ENCODE measurements at places on chromosomes 3 and 15.

GRCh38 chr3:172559020-172559419 is 35.8 kb upstream of the TNFSF10 start:
- DNase-seq: peak; percentile 80

GRCh38 chr3:1506090-1506489 is 413.3 kb downstream of the CNTN6 start:
- DNase-seq: no peak

GRCh38 chr15:77981281-77982126 is 96.0 kb downstream of the TBC1D2B start:
- no peak for DNase-seq

GRCh38 chr15:63892794-63893441 is 59.2 kb upstream of the HERC1 start:
- DNase-seq: peak; percentile 95

DNA sequence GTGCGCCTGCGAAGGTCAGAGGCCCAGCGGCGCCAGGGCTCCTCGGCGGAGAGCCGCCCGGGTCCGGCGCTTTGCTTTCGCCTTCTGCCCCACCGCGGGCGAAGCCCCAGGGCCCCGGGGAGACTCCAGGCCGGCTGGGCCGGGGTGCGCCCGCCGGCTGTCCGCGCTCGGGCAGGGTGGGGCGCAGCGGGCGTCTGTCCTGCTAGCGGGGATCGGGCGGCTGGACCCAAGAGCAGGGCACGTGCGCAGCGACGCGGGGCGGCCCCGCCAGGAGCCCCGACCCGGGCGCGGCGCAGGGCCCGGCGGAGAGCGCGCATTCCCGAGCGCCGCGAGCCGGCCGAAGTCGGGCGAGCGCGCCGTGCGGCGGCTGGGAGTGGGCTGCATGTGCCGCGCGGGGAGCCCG is 569 bp upstream of the ALDH1A3 start:
- no peak for DNase-seq

- DNase-seq: peak; percentile 77
Observed at GRCh38 chr15:77187751-77188464, 117.0 kb upstream of the TSPAN3 start.

DNA sequence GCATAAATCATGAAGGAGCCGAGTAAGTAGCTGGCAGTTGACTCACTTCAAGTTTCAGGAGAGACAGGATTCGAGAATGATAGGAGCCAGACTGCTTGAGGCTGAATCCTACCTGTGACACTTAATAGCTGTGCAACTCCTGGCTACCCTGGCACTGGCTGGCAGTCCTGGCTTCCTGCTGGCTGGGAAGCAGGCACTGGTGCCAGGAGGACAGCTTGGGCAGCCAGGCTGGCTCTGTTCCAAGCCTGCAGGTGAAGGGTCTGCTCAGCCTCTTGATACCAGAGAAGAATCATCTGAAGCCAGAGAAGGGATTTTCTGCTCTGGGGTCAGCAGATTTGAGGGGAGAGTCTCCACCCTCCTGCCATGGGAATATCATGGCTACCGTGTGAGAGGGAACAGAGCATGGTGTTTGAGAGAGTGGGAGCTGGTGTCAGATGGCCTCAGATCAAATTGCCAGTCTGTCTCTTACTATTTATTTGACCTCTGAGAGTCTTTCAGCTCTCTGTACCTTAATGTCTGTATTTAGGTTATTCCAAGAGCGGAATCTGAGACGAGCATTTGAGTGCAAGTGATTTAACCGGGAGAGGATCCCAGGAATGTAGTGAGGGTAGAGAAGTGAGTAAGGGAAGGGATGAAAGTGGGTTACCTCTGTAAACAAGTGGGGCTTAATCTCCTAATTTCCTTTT is 4.4 kb upstream of the XIRP1 start:
- no peak for DNase-seq

DNA sequence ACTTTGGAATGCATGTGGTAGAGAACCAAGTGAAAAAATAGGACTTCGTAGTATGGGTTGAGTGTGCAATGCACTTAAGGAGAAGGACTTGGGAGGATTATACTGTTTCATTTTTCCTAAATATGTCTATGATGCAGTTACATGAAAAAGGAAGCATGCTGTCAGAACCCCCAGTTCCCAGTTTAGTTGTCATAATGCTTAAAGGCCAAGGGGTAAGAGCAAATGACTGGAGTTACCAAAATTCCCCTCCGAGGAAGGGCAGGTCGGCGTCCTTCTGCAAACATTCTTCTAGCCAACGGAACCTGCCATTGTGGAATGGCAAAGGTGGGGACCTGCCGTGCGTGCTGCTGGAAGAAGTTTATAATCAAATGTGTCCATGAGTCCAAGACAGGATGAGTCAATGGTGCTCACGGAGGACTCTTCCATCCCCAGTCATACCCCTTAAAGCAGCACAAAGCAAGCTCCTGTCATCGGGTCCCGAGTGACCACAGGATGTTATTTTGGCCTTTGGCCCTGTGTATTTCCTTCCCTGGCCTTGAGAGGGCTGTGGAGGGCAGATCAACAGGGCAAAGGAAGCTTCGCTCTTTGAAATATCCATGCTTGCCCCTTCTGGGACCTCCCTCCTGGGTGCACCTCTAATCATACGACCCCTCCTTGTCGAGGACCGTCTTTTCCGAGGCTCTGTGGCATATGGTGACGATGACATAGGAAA is 93.2 kb downstream of the SLCO3A1 start:
- DNase-seq: peak; percentile 76

- DNase-seq: no peak
Observed at GRCh38 chr15:28002867-28003266, 96.2 kb downstream of the OCA2 start.

DNA sequence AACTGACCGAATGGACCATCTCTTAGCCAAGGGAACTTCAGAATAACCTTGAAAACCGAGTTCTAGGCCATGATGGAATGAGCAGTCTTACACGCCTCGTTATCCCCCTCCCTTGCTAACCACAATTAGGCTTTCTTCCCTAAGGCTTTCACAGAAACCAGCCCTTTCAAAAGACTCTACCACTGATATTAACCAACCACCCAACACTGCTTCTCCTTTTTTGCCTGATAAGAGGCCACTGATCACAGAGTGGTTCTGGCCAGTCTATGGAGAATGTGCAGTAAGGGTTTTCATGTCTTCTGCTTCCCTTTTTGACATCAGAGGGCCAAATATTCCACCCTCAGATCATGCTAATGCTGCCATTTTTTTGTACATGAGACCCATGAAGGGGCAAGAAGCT is 59.3 kb downstream of the MCF2L2 start:
- peak; percentile 97 for DNase-seq

DNA sequence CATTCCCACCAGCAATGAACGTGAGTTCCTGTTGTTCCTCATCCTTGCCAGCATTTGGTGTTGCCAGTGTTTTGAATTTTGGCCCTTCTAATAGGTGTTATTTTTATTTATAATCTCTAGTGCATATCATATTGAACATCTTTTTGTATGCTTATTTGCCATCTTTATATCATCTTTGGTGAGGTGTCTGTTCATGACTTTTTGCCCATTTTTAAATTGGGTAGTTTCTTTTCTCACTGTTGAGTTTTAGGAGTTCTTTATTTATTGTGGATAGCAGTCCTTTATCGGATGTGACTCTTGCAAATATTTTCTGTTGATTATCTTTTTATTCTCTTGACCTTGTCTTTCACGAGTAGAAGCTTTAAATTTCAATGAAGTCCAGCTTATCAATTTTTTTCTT is 60.2 kb upstream of the ATP13A3 start:
- DNase-seq: no peak

DNA sequence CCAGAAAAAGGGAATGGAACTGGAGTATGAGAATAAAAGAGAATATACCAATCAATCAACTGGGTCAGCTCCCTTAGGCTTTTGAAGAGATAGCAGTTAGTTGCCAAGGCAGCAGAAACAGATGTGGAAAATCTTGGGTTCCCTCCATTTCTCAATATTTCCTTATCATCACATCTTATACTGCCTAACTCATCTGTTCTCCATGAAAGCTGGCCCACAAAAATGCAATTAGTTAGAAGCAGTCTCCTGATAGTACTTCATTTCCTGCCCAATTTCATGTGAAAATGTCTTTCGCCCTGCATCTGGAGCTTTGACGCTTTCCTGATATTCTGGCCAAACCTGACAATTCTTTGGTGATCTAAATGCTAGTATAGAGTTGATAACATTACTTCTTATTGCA is 30.1 kb upstream of the SPTSSB start:
- DNase-seq: peak; percentile 13

DNA sequence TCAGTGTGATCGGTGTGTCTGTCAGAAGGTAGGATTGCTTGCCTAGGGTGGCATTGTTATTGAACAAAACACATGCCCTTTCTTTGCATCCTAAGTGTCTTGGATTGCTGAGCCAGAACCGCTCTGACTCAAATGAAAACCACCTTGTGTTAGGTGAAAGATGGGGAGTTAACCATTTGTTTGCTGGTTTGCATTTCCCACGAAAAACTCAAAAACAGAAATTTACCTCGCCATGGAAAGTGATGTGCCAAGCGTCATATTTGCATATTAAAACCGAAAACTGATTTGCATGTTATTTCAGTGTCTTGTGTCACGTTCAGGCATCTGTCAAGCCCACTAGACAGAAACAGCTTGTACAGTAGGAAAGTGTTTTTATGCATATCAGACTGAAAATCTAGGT is 474.6 kb upstream of the TPRG1 start:
- DNase-seq: no peak

DNA sequence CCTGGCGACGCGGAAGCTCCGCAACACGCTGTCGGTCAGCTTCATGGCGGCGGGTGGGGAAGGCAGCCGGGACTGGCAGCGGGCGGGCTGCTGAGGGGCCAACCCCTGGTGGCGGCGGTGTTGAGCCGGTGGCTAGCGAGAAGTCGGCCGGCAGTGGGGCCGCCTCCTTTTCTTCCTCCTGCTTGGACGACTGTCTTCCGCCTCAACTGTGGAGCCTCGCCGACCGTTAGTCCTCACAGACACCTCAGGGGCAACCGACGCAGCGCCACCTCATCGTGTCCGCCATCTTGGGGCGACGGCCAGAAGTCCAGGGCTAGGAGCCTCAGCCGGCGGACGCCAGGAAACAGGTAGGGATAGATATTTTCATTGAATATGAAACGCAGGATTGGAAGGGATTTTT is 875.1 kb downstream of the NSUN3 start:
- no peak for DNase-seq

- no peak for DNase-seq
Observed at GRCh38 chr3:136831461-136831860, 12.5 kb downstream of the SLC35G2 start.

- peak; percentile 41 for DNase-seq
Observed at GRCh38 chr15:67613708-67614107, 71.2 kb downstream of the MAP2K5 start.

GRCh38 chr3:16917256-16917935 is 32.6 kb downstream of the PLCL2 start:
- no peak for DNase-seq

GRCh38 chr3:5874931-5875341 is 687.4 kb downstream of the EDEM1 start:
- no peak for DNase-seq

DNA sequence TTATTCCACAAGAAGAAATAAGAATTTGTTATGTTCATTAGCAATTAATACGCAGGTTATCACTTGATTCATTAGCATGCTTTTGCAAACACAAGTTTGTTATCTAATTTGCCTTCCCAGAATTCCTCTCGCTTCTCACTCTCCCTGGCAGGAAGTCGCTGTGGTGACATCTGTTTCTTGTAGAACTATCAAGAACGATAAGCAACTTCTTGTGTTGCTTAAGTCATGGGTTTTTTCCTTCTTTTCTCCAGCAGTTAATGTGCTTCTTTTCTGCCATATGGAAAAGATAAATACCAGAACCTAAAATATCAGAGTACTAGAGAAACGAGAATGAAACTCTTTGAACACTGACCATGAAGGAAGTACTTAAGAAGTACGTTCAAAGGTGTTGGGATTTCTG is 99.8 kb upstream of the CHMP2B start:
- DNase-seq: peak; percentile 47

DNA sequence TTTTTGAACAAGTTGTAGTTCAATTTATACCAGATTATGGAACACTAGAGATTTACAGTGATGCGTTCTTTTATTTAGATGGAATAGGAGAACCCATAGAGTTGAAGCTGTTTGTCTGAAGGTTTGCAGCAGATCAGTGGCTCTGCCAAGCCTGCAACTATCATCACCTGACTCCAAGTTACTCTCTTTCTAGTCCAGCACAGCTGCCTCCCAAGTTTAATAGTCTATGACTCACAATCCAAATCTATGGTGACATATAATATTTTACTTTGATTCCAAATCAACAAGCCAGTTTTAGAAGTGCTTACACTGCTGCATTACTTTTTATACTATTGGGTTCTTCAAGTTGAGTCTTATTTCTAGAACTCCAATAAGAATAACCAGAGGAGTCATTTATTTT is 400.4 kb downstream of the LPP start:
- DNase-seq: no peak

DNA sequence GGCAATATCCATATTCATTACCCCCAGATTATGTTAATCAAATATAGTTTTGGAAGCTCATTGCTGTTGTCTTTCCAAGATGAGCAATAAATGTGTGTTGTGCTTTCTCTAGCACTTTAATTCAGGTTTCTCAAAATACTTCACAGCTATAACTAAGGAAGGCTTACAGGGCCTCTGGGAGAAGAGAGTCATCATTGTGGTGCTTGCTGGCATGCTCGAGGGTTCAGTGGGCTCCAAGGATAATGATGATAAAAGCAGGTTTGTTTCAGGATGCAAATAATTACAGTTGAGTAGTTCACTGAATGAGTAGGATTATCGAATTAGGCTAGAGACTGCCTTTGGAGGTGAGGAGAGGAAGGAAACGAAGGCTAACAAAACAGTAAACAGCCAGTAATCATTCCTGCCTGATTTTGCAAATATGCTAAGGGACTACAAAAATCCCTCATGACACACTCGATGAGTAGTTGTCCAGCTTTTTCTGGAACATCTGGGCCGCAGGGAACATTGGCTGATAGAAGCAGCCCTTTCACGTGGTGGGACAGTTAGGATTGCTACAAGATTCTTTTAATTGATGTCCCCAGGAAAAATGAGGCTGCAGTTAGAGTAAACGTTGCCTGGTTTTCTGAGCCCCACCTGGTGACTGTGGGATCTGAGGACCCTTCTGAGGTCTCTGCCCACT is 54.1 kb downstream of the SLC7A14 start:
- no peak for DNase-seq

GRCh38 chr15:38068626-38069391 is 134.4 kb downstream of the TMCO5A start:
- peak; percentile 83 for DNase-seq

DNA sequence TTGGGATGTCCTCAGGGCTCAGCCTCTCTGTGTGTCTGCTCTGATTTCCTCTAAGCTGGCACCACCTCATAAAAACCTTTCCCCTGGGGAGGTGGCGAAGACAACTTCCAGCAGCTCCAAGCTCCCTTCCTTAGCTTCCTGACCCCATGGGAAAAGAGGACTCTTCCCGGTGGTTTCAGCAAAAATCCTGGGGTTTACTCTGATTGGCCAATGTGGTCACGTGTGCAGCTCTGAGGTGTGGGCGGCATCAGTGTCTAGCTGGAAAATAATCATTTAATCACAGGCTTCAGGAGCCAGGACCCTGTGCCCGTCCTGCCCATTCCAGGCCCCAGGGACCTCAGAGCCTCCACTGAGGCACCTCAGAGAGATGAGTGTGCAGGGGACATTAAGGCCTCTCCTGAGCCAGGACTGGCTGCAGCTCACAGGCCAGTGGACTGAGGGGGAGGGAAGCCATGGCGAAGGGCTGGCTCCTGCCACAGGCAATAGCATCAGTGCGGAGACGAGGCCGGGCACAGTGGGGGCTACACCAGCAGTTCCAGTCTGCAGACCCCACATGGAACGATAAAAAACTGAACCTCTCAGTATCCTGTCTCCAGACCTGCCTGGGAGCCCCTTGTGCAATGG is 104.1 kb downstream of the TPRA1 start:
- DNase-seq: no peak

- DNase-seq: no peak
Observed at GRCh38 chr3:197010556-197011351, 18.9 kb downstream of the MELTF start.

GRCh38 chr3:19947549-19948225 is 790 bp downstream of the RAB5A start:
- DNase-seq: peak; percentile 71

Measured in hematopoietic multipotent progenitor cell treated with erythropoietin and hydrocortisone succinate and interleukin-3 and kit ligand, for 4 days (in vitro differentiated cells).